ENCODE measurements at places on chromosomes 6 and 20. TPM values are rescaled to one million over a fixed set of nuclear protein-coding genes. Genes with fewer than 3 reads are reported as not detected.

GRCh38 chr6:20188630-20189075 is 23.6 kb downstream of the MBOAT1 start:
- no peak overlapping the region for H3K4me3 ChIP-seq
- no peak for DNase-seq
- no peaks in the 10 kb centered on the region for H3K27me3 ChIP-seq
- H3K4me1 ChIP-seq, result peaks cover 13% of the 10 kb centered on the region
- peaks cover 63% of the 10 kb centered on the region for H3K36me3 ChIP-seq

GRCh38 chr20:16785226-16785625 is 37.1 kb downstream of the OTOR start:
- H3K27ac ChIP-seq, result no peak overlapping the region
- H3K4me1 ChIP-seq, result no peaks in the 10 kb centered on the region
- no peak for DNase-seq

DNA sequence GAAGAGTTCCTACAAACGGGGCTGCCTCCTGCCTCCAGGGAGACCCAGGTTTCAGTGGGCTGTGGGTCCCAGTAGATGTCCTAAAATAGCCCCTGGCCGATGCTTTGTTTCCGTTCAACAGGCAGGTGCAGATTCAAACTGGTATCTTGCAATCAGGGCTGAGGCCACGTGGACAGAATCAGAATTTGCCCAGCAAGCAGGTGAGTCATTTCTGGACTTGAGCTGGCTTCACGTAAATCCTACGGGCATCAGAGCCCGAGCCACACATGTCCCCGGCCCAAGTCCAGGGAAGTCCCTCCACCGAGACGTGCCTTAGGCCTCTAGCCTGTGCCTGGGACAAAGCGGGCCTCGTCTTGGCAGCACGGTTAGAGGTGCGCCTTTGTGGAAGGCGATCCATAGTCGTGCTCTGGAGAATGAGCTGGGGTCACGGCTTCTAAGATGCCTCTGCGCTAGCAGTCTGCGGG is 101.6 kb upstream of the FRMD1 start:
- H3K27ac ChIP-seq, result no peak overlapping the region
- no peak for DNase-seq
- H3K4me3 ChIP-seq, result no peak overlapping the region
- H3K36me3 ChIP-seq, result no peaks in the 10 kb centered on the region
- no peaks in the 10 kb centered on the region for H3K4me1 ChIP-seq

DNA sequence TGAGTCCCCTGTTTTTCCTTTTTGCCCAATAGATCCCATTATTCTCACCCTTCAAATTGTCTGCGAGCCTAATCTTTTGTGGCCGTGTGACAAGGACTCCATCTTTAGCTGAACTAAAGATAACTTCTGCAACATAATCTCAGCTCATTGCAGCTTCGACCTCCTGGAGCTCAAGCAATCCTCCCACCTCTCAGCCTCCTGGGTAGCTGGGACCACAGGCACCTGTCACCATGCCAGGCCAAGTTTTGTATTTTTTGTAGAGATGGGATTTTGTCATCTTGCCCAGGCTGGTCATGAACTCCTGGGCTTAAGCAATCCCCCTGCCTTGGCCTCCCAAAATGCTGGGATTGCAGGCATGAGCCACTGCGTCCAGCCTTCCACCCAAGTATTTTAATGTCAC is 161.0 kb downstream of the GJA1 start:
- no peak overlapping the region for H3K4me3 ChIP-seq
- H3K36me3 ChIP-seq, result no peaks in the 10 kb centered on the region
- DNase-seq, result no peak
- H3K27me3 ChIP-seq, result no peaks in the 10 kb centered on the region

DNA sequence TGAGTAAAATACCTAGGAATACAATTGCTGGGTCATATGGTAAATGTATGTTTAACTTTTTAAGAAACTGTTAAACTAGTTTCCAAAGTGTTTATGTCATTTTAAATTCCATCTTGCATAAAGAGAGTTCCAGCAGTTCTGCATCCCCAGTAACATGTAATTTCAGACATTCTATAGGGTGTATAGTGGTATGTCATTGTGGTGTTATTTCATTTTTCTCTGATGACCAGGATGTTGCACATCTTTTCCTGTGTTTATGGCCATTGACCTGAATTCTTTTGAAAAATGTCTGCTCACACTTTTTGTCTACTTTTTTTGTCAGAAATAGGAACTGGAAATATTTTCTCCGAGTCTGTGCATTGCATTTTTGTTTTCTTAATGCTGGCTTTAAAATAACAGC is 128.9 kb downstream of the TMEM200A start:
- H3K27ac ChIP-seq, result no peak overlapping the region
- no peaks in the 10 kb centered on the region for H3K4me1 ChIP-seq
- H3K36me3 ChIP-seq, result peaks cover 8% of the 10 kb centered on the region
- no peak for DNase-seq
- H3K4me3 ChIP-seq, result no peak overlapping the region

DNA sequence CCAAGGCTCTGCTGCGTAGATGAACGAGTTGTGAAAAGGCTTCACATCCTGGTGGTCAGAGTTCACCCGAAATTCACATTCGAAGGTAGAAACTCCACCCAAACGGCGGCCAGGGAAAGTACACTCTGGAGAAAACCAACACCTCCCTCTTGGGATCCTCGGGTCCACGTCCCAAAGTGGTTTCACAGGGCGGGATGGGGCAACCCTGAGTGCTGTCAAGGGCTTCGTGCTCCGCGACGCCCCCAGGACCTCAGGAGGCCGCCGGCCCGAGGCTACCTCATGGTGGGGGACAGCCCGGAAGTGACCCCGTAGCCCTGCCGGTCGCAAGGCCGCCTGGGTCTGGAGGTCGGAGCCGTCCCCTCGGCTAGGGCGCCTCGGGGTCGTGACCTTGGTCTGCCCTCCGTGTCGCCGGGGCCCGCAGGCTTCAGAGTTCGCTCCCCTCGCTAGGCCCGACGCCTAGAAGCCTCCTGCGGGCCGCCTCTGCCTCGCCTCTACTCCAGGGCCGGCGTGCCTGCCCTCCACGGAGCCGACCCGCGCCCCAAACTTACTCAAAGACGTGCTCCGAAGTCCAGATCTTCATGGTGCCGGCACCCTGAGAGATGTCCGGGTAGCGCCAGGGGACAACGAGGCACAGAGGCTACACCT is at the start of gene PRELID3B:
TSS of gene PRELID3B (minus strand) at position 636 of the 645 bp plus-strand sequence. CDS start at position 580, 56 bp downstream.
- peaks cover 55% of the 10 kb centered on the region for H3K4me1 ChIP-seq
- H3K4me3 ChIP-seq, result peak within 1 kb of the TSS; percentile 90
- DNase-seq, result no peak
- H3K36me3 ChIP-seq, result peaks cover 30% of the 10 kb centered on the region
- peak within 1 kb of the TSS; percentile 83 for H3K27ac ChIP-seq
- no peaks in the 10 kb centered on the region for H3K27me3 ChIP-seq

GRCh38 chr6:47034421-47034820 is 7.7 kb downstream of the ADGRF1 start:
- H3K27me3 ChIP-seq, result peaks cover 6% of the 10 kb centered on the region
- H3K27ac ChIP-seq, result no peak overlapping the region
- no peaks in the 10 kb centered on the region for H3K36me3 ChIP-seq

GRCh38 chr6:154329350-154330170 is 27.0 kb downstream of the IPCEF1 start:
- no peaks in the 10 kb centered on the region for H3K36me3 ChIP-seq
- no peak overlapping the region for H3K4me3 ChIP-seq
- no peak overlapping the region for H3K27ac ChIP-seq

The SPTLC3 gene
- not detected for total RNA-seq

The PLN gene
- not detected for total RNA-seq

The GPSM3 gene
- total RNA-seq, result 287 TPM

The LY6G5C gene
- total RNA-seq, result 2.6 TPM

The PPP1R16B gene
- total RNA-seq, result 119 TPM

All from activated CD4-positive, alpha-beta memory T cell treated with anti-CD3 and anti-CD28 coated beads, Interleukin-2, amount 10 ng/mL, durations not matched to agents 7 days and 5 days (primary cell).